ENCODE measurements at places on chromosomes 7 and 10. TPM values are rescaled to one million over a fixed set of nuclear protein-coding genes. Genes with fewer than 3 reads are reported as not detected.

Gene NPC1L1
- total RNA-seq = not detected

DNA sequence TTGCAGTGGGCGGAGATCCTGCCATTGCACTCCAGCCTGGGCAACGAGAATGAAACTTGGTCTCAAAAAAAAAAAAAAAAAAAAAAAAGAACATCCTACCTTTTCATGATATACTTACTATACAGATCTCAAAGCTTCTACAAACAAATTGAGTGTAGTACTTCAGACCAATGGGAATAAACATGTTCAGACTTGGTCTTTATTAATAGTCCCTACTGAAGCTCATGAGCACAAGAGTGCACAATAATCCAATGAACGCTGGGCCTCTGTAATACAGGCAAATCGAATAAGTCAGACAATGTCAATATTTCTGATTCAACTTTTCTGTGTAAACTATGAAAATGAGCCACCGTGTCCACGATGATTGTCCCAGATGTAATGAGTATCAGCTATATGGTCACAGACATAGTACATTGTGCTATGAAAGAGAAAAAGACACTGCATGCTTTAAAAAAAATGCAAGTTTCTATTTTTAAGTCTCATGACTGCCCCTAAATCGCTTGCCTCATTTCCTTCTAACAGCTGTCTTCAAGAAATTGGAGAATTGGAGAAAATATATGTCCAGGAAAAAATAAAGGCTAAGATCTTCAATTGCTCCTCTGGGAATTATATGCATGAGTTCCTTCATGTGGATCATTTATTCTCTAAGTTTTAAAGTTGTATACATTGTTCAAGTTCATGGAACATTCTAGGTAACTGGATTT, 64.0 kb upstream of the CTTNBP2 start:
- DNase-seq = no peak

DNA sequence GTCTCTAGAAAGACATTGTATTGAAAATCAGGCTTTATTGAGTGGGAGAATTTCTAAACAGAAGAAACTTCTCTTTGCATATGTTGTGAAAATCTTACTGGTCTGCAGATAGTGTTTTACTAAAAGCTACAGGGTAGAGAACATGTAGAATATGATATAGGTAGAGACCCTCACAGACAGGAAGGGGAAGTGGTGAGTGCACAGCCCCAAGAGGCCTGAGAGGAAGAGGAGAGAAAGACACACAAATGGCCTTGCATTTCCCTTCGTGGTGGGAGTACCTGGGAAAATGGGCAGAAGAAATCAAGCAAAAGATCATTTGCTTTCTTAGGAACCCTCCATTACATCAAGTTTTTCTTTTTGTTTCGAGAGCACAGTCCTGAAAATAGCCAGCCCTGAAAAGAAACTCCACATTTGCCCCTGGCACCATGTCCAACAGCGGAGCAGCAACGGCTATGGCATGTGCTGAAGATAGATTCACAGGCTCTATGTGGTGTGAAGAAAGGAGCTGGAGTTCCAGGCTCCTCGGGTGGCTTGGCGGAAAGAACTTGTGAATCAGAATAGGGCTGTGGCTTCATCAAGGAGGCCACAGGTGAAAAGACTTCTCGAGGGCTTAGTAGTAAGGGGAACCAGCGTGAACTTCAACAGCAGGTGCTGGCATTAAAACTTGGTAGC, 143.5 kb downstream of the CALCR start:
- no peak for DNase-seq

DNA sequence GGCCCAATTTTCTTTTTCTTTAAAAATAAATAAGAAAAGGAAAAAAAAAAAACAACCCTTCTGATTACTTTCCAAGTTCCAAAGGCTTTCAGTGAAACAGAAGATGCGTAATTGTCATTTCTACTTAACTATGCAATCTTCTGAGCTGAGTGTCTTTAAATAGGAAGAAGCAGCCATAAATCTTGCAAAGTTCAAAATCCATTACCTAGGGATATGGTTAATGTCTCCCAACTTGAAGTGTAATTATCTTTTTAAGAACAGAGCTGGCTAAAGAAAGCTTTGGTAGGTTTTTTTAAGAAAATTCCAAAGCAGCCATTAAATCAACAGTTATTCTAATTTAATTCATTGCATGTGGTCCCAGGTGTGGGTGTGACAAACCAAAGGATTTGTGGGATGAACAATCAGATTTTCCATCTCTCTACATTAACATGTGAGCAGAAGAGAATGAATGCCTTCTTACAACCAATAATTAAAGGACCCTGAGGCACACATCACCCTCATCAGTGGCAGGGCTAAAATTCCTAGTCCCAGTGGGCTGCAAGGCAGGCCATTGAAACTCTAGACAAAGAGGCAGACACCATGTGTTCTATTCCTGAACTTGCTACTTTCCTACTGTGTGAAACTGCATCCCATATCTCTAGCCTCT, 419.2 kb downstream of the REEP3 start:
- DNase-seq = no peak

Gene ZNF239
- total RNA-seq = 1.4 TPM

DNA sequence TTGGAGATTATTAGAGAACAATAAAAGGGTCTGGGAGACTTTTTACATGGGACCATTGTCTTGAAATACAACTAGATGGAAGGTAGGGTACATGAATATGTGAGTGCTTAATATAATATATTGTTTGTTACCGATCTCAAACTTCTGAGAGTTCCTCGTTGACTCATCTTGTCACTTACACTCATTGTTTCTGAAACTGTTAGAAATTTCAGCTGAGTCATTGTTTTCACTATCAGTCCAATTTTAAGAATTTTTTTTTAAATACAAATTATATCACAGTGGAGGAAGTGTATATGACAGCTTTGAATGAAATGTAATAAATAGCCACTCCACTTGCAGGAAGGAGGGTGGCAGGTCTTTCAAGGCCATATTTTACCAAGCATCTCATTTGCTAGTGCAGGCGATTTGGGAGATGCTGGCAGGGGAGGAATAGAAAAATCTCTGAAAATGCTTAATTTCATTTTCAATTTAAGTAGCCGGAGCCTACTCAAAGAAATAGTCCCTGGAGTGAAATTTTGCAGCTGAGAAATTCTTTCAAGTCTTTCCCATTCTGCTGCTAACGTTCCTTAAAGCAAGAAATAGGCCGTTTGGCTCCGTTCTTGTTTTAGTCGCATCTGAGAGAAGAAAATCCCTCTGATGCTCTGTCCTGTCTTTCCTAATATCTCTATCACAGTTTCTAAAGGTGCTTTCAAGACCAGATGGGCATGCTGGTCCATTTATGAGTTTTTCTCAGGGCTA, 1404.2 kb upstream of the CELF2 start:
- no peak for DNase-seq

- no peak for DNase-seq
Observed at GRCh38 chr10:15504101-15504840, 133.2 kb upstream of the FAM171A1 start.

DNA sequence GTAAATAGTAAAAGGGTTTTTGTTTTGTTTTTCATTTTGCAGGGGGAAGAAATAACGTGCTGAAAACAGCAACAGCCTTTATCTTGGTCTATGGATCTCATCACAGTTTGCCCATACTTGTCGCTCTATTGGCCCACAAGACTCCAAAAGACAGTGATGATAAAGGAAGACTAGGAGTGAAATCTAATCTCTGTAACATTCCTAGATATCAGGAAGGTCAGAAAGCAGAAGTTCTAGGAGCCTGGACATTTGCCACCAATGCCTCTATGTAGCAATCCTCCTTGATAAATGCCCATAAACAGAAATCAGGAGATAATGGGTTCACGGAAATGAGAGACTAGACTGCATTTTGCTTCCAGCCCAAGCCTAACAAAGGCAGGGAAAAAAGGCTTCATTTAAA, 8.9 kb downstream of the CUBN start:
- no peak for DNase-seq

Gene LRRN3
- 0.32 TPM for total RNA-seq

DNA sequence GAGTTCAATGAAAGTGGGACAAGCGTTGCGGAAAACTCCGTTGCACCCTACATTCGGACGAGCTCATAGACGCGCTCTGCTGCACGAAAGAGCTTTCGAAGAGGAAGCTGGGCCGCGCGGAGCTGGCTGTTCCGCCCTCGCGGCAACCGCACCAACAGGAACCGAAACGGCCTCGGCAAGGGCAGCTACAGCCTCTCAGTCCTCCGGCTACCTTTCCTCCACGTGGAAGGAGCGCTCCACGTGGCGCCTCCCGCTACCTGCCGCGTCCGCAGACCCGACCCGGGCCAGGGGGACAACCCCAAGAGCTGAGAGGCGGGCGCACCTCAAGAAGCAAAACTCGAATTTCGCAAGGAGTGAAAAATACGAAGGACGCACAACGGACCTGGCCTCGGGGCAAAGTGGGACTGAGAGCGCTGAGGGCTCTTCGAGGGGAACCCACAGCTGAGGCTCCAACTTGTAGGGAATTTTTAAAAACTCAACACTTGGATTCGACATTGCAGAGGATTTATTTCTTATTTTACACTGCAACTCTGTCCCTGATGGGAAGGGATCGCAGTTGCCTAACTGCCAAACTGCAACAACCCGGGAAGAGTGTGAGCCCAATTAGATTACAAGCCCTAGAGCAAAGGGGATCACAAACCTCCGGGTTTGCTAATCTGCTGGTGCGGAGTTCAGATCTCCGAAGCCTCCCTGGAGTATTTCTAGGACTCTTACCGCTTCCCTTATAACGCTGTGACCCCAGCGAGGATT, 1.4 kb downstream of the HPSE2 start:
- peak; percentile 50 for DNase-seq

Gene SPDYE8
- total RNA-seq = not detected

- no peak for DNase-seq
Observed at GRCh38 chr10:22570234-22570633, 144.1 kb downstream of the PIP4K2A start.

Gene EPO
- total RNA-seq = not detected

Data from transverse colon (tissue), 4 donors.